ENCODE measurements at places on chromosomes 4 and X.

GRCh38 chr4:180134091-180134866, 2108.9 kb upstream of the TENM3 start:
- DNase-seq: no peak

DNA sequence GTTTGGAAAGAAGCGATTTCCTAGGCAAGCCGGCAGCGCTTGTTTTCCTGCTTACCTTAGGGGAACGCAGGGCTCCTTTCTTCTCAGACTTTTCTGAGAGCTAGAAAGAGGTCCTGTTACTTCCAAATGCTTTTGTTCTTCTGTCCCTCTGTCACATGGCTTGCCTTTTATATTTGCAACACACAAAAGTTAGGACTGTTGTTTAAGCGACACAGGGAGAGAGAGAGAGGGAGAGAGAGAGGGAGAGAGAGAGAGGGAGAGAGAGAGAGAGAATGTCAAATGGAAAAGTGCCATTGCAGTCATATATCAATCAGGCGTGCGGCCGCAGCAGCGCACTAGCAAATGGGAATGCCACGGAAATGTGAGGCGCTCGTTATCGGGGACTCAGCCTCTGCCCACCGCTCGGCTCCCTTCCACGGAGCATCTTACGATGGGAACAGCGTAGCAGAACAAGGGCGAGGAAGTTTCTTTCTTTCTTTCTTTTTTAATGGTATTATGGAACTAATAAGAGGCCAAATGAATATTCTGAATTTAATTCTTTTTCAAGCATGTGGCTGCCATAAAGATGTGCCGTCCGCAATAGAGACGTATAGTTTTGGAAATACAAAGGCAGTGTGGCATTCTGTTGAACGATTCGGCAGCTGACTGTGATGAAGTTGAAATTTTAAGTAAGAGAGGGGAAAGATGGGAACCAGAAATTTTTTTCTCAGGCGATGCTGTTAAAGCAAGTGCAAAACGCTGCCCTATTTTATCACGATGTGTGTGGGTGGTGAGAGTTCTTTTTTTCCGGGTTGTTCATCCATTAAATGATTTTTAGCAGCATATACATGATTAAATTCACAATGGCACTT, at the start of gene NDP:
Gene NDP (minus strand): TSS at position 142 of the 851 bp plus-strand sequence. CDS start 14,745 bp downstream, outside the sequence.
- DNase-seq: no peak

DNA sequence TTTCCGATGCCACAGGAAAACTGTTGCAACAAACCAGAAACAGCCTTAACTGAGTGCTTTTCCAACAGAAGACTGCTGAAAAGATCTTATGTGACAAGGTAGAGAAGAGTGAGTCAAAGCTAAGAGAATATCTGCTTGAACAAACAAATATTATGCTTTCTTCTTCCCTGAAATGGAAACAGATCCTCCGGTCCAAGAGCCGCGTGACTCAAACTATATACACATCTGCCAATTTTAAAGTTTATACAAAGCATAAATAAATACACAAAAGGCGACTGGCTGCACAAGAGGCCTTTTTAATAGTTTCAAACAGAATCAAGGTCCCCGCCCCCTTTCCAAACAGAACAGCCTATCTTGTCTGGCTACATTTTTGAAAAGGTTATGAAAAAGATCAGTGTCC, 329.7 kb upstream of the F9 start:
- DNase-seq: no peak

DNA sequence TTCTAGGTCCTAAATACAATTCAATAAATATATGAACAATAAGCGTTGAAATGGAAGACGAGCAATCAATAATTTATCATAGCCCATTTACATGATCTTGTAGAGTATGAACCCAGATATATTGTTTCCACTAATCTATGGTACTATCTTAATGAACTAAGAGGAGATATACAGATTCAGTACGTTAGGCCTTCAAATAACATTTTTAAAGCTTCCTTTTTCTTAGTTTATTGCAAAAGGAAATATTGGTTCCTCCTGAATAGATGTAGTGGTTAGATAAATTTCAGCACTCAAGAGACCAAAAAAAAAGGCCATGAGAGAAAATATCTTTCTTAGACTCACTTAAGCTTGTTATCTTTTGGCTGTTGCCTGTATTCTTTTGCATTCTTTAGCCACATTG, 147.5 kb upstream of the PITX2 start:
- no peak for DNase-seq

DNA sequence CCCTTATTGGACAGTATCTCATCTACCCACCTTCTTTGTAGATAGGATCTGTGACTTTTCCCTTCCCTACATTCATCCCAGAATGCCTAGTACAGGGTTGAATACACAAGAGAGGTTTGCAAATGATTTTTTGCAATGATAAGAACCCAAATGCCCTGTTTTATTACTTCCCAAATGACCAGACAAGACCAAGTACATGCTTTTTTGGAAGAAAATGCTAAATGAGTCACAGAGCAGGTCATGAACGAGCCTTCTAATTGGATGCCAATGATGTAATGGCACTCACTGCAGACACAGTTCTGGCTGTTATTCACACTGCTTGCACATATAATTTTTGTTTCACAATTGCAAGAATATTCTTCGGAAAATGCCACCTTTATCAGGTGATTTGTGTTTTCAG, 17.8 kb upstream of the GABRQ start:
- DNase-seq: no peak

GRCh38 chrX:99242001-99242400, 1168.1 kb downstream of the PCDH19 start:
- DNase-seq: no peak

DNA sequence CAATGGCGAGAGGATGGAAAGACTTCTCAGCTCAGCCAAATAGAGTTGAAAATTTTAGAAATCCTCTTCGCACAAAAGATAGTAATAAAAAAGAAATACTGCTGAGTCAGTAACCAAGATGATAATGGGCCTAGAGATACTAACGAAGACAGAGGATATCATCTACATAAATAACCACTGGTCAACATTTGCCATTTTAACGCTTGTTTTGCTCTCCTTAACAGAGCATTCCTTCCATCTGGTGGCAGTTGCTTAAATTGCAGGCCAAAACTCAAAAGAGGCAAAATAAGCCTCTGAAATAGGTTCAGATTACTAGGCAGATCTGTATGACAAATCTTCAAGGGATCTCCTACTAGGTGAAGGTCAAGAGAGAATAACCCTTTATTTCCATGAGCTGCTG, 51.7 kb upstream of the MCF2 start:
- DNase-seq: no peak

- DNase-seq: no peak
Measured at GRCh38 chr4:149296503-149296902, 519.1 kb downstream of the IQCM start.

- DNase-seq: no peak
Measured at GRCh38 chrX:23195761-23196160, 138.9 kb upstream of the PTCHD1 start.

DNA sequence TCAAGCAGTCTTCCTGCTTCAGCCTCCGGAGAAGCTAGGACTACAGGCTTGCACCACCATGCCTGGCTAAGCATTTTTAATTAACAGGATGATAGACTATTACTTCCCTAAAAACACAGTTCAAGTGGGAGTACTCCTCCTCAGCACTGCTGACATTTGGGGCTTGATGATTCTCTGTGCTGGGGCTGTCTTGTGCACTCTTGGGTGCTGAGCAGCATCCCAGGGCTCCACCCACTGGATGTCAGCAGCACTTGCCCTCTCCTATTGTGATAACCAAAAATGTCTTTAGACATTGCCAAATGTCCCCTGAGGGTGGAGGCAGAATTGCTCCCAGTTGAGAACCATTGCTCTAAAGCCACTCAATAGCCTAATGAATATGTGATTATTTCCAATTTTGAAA, 60.4 kb downstream of the CLCN4 start:
- no peak for DNase-seq

- DNase-seq: no peak
Measured at GRCh38 chr4:10437735-10438134, 19.5 kb downstream of the ZNF518B start.

DNA sequence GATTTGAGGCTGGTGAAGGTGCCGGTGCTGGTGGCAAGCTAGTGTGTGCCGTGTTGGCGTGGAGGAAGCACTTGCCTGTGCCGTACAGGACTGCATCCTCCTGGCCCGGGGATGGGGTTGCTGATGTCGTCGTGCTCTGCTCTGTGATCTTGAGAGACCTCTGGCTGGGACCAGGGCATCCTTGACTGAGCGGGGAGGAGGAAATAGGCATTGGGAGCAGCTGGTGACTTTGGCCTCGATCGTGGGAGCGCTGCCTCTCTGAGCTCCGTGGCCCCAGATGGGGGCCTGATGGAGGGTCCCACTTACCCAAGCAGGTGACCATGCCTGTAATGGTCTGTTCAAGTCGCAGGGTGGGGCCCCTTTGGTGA, 31.5 kb upstream of the CLCN4 start:
- DNase-seq: no peak

- no peak for DNase-seq
Measured at GRCh38 chr4:159269956-159270355, 167.1 kb downstream of the RAPGEF2 start.

DNA sequence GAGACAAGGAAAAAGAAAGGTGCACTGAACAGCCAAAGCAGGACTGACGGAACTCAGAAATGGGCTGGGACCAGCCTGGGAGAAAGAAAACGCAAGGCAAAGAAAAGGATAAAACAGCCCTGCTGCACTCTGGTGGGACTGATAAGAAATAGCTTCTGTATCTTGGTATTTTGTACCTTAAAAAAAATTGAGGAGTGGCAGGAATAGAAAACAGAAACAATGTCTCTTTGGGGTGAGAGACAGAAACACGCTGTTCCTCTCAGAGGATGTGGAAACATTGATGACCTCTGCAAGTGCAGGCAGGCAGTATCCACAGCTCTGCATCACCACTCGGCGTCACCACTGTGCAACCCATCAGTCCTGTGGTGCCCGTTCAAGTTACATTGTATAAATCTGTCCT, 152.5 kb upstream of the SPRY1 start:
- no peak for DNase-seq

- no peak for DNase-seq
Measured at GRCh38 chrX:154013614-154014360, 5.9 kb downstream of the IRAK1 start.

DNA sequence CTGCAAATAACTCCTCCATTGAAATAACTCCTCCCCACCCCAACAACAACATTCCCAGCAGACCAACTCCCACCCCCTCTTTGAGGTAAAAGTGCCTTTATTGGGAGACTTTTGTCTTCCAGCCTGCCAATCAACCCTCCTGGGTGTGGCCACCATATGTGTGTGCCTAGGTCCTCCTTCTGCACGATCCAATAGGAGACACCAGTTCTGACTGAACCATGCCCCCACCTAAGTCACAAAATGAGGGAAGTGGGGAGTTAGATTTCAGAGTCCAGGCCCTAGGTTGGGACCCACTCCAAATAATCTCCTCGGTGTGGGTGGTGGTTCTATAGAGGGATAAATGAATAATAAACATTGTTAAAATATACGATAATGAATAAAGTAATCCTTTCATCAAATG, 3.0 kb downstream of the PLP2 start:
- DNase-seq: no peak

DNA sequence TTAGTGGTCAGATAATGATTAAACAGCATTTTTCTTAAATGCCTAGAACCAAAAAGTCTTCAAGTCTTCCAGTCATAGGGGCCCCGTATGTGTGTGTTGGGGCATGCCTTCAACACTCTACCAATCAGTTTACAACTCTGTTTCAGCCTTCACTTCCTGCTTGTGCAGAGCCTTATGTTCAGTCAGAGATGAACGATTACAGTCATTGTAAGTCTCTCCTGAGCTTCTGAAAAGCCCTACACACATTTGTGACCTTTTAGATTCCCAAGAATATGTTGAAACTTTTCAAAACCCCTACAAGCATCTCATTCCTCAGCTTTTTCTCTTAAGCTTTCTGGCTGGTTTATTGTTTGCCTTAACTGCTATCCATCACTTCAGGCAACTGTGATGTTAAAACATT, 591.2 kb downstream of the ZNF674 start:
- no peak for DNase-seq

GRCh38 chrX:96140796-96141195, 543.8 kb upstream of the DIAPH2 start:
- DNase-seq: no peak

All from stimulated activated CD4-positive, alpha-beta T cell treated with anti-CD3 and anti-CD28 coated beads, TNF-alpha, amount 100 ng/mL, for 4 hours (primary cell).